ENCODE measurements at places on chromosomes 6 and 20. TPM values are rescaled to one million over a fixed set of nuclear protein-coding genes. Genes with fewer than 3 reads are reported as not detected.

SLC22A3 gene
- 46.7 TPM for total RNA-seq

ZSCAN26 gene
- 6.3 TPM for total RNA-seq

TINAG gene
- total RNA-seq = not detected

COL21A1 gene
- 1.4 TPM for total RNA-seq

PLTP gene
- 2.1 TPM for total RNA-seq

SYCP2L gene
- total RNA-seq = 3.2 TPM

AVP gene
- not detected for total RNA-seq

SLC17A3 gene
- 1.00 TPM for total RNA-seq

MYB gene
- 1.0 TPM for total RNA-seq

ECT2L gene
- total RNA-seq = not detected

MCCD1 gene
- not detected for total RNA-seq

PSORS1C1 gene
- 5.7 TPM for total RNA-seq

CRISP2 gene
- not detected for total RNA-seq

HLA-C gene
- 54.1 TPM for total RNA-seq

ATP9A gene
- total RNA-seq = 16.9 TPM

GFRA4 gene
- total RNA-seq = not detected

VIP gene
- total RNA-seq = not detected

MRPS18A gene
- 47.6 TPM for total RNA-seq

ZFP57 gene
- not detected for total RNA-seq

POPDC3 gene
- 31.2 TPM for total RNA-seq
